ENCODE measurements at places on chromosomes 2 and 18.

DNA sequence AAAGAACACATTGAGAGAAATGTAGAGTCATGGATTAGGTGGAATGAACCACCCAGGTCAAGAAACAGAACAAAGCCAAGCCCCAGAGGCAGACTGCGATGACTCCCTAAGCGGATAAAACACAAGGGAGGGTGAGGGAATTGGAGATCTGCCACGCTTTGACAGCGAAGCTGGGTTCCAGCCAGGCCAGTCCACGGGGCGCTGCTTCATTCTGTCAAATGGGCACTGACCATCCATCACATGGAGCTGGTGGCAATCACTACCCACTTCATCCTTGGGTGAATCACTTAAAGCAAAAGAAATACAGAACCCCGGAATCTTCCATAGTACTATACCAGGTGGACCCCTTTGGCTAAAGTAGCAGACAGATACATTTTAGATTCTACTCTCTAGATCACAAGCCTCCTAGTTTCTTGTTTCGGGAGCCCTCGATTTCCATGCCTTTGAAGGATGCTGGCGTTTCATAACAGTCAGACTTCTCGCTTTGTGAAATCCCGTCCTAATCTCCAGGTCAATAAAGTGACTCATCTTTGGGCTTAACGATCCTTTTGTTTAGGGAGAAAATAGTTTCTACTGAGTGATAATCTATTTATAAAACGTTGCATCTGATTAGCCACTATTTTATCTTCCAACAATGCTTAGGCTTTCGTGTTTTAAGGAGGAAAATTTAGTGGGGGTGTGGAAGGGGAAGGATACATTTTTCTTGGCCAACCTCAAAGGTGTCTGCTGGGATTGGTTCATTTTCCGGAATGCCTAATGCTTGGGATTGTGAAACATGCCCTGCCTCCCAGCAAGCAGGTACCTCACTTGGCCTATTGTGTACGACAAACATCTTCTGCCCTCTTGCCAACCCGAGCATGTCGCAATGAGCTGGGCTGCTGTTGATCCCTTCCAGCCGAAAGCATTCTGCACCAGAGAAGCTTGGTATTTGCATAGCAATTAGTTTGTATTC is 44.1 kb upstream of the HDAC4 start:
- DNase-seq = no peak

- peak; percentile 39 for DNase-seq
Measured at GRCh38 chr2:121722479-121722878, 14.2 kb downstream of the NIFK start.

DNA sequence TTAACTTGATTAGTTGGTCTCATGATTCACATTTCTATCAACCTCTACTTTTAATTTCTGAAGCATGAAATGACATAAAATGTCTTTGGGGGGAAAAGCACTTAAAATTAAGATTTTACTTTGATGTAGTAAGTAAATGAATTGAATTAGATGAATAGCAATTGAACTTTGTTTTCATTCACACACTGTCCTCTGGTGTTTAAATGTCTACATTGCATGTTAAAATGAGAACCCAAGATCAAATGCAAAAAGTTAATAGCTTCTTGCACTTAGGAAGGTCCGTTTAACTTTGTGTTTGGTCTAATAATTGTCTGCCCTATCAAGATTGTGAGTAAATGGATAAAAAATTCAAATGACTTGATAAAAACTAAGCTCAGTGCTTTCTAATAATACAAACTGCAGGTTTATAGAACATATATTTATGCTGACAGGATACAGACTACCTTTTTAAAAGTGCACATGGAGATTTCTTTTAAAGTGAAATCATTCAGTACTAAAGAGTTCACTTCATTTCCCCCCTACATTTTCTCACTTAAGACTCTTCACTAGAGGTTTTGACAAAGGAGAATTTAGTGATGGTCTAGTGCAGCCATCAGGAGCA is 156.2 kb upstream of the NABP1 start:
- DNase-seq = no peak

DNA sequence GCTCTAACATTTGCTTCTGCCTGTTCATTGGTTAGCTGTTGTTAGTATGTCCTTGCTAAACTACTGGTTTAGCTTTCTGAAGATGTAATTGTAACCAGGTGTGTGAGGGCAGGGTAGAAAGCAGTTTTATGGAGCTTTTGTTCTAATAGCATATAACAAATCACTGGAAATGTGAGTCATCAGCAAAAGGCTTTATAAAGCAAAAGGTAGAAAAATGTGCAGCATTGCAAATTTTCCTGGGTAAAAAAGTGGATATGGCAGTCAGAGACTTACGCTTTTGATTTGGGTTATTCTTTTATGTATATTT is 85.3 kb downstream of the ZNF407 start:
- no peak for DNase-seq

GRCh38 chr2:174343343-174343622 is 8.5 kb downstream of the SP9 start:
- DNase-seq = no peak

GRCh38 chr2:233430081-233430480 is 75.8 kb downstream of the DGKD start:
- no peak for DNase-seq

GRCh38 chr2:164430166-164430783 is 191.0 kb downstream of the GRB14 start:
- no peak for DNase-seq

DNA sequence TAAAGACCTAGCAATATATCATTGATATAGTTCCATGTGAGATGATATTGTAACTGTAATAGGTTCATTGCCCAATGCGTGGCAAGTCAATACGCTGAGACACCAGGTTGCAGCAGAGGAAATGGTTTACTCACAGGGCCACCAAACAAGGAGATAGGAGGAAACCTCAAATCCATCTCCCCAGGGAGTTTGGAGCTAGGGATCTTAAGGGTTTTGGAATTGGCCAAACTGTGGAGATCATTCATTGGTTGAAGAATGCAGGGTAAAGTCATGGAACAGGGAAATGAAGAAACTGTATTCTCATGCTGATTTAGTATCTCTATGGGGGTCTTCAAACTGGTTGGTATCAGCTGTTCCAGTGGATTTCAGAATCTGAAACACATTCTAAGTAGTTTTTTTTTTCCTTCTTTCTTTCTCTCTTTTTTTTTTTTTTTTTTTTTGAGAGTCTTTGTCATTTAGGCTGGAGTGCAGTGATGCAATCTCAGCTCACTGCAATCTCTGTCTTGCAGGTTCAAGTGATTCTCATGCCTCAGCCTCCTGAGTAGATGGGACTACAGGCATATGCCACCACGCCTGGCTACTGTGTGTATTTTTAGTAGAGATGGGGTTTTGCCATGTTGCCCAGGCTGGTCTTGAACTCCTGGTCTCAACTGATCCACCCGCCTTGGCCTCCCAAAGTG is 30.7 kb upstream of the PPM1B start:
- DNase-seq = no peak

GRCh38 chr2:176147210-176147799 is 4.0 kb upstream of the HOXD4 start:
- no peak for DNase-seq

DNA sequence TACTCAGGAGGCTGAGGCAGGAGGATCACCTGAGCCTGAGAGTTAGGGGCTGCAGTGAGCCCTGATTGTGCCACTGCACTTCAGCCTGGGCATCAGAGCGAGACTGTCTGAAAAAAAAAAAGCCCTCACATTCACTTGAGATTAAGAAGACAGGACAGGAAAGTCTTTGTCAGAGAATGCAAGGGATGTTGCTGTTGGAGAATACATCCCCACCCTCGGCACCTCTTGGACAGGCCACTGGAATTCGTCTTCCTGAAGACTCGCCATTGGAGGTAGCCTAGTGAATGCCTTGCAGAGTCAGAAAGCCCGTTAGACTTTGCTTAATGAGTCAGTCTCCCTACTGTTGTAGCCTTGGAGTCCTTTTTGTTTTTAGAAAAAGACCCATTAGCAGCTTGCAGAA is 205.6 kb downstream of the FAM210A start:
- no peak for DNase-seq

DNA sequence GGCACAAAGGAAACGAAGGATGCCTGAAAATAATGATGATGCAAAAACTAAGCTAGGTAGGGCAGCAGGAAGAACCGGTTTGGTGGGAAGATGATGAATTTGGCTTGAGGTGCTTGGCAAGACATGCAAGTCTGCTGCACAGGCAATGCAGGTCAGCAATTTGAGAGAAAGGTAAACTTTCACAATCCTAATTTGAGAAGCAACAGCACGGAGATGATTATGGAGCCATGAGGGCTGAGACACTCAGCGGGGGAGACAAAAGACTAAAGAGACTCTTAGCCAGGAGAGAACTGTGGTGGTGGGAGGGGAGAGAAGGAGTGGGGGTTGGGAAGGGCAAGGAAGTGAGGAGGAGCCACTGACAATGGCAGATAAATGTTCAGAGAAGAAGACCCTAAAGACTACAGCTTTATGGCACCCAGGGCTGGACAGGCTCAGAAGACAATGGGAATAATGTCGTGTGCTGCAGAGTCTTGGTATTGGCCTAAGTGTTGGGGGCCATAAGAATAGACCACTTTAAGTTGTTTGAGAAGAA is 19.4 kb upstream of the RNF149 start:
- no peak for DNase-seq

DNA sequence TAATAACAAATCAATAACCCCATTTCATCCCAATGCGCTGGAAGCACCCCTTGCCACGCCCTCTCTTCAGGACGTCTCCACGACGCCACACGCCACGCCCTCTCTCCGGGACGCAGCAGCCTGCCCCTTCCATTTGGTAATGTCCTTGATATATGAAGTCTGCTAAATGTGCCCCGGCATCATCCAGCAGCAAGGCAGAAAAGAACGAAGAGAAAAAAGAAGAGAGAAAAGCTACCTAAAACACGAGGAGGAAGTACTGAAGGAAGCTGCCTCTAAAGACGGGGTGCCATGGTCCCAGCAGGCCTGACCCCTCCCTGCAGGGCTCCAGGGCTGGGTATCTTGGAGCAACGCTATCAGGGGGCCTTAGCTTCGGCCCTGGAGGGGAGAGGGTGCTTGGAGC is 41.8 kb downstream of the CNGA3 start:
- no peak for DNase-seq

DNA sequence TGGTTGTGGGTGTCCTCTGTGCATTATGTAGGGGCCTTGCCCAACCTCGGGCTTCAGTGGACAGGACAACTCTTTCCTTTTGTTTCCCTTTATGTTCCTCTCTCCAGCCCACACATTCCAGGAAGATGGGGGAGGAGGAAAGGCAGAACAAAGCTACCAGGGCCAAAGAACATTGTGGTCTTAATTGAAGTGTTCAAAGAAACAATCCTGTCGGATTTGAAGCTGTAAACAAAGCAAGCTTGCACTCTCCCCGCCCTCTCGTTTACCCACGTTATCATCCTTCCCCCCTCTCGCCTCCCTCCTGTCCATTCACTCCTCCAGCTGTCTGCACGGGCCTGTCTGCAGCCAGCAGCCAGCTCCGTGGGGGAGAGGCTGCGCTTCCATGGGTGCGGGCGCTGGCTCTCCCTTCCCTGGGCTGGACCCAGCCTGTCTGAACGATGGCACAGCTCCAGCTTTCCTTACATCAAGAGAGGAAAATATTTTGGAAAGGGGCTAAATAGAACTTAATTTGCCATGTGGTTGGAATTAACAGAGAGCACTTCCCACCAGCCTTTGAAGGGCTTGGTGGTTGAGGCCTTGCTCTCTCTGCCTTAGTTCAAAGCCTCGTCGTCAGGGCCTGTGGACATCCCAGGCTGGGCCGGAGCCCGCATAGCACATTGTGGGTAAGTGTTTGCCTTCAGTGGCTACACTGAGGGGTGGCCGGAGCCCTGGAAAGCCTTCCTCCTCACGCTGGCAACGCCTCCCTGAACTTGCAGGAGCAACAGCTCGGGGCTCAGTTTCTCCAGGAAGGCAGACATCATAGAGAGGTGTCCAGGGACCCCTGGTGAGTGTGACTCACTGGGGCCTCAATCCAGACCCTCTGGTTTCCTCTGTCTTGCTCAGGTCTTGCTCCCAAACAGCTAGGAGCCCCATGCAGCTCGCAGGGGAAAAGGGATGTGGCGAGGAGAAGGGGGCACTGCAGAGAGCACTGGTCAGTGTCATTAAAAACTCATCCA is 60.6 kb upstream of the HS6ST1 start:
- DNase-seq = no peak

GRCh38 chr18:75110846-75111415 is 98.0 kb downstream of the PTGR3 start:
- no peak for DNase-seq

- DNase-seq = no peak
Measured at GRCh38 chr2:52336951-52337350, 1305.0 kb upstream of the NRXN1 start.

- no peak for DNase-seq
Measured at GRCh38 chr18:9066358-9066757, 36.1 kb upstream of the NDUFV2 start.

DNA sequence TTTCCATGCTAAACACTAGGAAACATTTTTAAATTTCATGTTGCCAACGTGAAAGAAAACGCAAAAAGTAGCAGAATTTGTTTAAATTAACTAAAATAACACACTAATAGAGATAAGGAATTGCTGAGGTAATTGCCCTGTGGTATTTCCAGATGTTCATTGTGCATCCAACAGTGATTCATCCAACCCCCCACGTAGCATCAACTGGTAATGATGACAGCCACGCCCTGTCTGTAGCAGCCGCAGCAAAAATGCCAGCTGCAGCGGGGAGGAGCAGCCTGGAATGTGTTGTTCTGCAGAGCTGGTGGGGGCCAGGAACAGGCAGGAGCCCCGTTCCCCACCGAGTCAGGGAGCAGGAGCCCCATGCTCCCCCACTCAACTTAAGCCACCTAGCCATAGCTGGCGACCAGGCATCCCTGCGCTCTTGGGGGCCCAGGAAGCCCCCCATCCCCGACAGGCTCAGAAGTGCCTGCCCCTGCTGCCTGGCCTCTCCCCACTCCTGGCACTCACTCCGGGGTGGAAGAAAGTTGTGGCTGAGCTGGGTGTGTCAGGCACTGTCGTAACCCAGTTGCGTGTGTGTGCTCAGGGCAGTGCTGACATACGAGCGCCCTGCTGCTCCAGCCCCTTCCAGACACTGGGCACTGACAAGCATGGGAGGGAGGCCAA is 695.1 kb upstream of the ACVR2A start:
- no peak for DNase-seq

- DNase-seq = no peak
Measured at GRCh38 chr2:126750506-126750905, 94.5 kb downstream of the GYPC start.

DNA sequence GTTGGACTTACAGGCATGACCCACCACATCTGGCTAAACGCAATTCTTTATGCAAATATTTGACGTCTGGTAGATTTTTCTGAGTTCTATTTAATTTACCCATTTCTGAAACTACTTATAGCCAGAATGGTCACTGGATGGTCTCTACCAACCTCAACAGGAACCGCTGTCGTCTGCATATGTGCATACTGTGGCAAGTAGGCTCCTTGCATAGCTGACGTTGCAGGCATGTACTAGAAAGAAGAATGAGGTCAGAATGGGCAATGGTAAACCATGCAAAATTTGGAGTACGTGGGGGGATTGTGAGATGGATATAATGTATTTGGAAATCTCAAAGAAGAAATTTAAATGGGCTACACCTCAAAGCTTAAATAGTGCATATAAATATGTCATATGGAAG is 77.1 kb upstream of the ITGB6 start:
- DNase-seq = no peak

DNA sequence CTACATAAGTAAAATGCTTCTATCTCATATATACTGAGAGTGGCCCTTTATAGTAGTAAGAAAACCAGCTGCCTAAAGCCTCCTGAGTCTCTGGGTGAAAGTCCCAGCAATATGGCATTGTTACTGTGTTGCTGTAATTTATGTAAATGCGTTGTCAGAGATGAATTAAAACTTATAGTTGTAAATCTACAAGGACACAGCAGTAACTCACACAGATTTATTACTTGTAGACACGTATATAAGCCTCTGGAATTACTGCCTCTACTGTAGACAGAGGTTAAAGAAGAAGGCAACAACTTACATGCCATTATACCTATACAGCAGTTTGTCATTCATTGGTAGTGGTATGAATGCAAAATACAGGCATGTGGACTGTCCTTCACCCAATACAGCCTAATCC is 169.1 kb upstream of the BOD1L2 start:
- DNase-seq = no peak
